ENCODE measurements at places on chromosomes 6 and 20.

GRCh38 chr6:4281341-4282293, 146.2 kb upstream of the ECI2 start:
- DNase-seq = peak; percentile 41

GRCh38 chr6:28553986-28554881, 28.6 kb downstream of the GPX5 start:
- DNase-seq = no peak

DNA sequence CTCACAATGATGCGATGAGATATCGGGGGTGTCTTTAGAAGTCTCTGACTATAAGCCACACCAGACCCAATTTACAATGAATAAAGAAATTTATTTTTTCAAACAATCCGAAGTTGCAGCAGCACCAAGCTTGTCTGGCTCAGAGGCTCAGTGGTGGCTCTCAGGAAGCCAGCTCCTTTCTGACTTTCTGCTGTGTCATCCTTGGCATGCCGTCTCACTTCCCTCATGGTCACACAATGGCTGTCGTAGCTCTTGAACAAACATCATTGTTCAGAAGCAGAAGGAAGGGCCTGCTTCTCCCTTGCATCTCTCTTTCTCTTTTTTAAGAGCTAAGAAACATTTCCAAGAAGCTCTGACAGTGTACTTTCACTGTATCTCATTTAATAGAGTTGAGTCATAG, 299.0 kb downstream of the DOK5 start:
- DNase-seq = no peak

DNA sequence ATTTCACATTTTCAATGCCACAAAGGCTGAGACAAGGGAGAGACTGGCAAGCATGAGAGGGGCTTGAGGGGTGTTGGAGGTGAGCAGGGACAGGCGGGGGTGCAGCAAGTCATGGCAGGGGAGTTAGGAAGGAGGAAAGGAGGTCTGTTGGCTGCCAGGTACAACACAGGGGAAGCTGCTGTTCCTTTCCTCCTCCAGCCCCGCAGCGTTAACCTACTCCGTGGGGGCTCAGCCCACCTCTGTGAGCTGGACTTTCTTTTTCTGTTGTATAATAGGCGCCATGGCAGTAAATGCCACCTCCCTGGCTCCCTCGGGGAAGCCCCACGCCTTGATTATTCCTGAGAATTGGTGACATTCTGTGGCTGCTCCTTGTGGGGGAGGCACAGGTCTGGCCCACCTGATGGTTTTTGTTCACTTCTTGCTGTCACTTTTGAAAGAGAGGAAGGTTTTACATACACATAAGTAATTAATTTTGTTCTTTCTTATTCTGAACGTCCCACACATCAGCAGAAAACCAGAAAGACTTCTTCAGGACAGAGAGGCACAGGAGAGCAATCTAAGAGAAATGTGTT, 293.2 kb downstream of the TSHZ2 start:
- DNase-seq = no peak

DNA sequence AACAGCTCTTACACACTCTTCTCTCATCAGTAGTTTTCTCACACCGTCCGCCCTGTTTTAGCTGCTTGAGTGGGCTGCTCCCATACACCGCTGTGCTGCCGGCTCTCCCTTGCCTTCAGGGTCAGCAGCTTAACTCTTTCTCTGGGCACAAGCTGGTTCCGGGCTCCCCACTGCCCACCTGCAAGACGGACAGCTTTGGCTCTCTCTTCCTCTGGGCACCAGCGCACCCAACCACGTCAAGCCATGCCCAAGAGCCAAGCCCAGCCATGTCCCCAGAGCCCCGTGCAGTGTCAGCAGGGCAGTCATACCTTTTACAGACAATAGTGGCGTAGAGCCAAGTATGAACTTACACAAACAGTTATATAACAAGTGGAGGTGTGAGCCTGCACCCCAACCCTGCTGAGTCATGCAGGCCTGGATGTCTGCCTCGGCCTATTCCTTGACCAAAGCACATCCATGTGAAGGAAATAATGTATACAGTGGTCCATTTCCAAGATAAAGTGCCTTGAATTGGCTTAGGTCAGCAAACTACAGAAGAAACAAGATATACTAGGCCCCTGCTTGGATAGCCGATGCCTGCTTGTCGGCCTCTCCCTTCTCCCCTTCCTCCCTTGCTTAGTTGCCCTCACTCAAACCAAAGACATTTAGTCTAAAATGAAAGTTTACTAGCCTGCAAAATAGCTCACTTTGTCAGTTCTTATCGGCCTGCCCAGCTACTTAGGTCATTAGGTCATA, 89.3 kb downstream of the JPH2 start:
- DNase-seq = no peak

DNA sequence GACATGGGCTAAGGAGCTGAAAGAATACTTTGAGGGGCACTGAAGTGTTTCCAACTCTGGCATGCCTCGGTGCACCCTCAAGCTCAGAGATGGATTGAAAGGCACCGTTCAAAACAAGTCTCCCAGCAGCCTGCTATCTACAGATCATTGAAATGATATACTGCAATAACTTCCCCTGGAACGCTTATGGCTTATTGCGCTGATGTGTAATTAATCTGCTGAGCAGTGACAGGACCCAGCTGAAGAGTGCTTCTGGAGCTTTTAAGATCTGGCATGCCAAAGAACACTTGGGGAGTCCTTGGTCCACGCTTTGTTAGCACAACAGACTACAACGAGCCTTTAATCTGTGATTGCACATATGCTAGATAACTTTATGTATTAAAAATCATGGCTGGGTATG, 708.2 kb downstream of the PRKN start:
- no peak for DNase-seq

DNA sequence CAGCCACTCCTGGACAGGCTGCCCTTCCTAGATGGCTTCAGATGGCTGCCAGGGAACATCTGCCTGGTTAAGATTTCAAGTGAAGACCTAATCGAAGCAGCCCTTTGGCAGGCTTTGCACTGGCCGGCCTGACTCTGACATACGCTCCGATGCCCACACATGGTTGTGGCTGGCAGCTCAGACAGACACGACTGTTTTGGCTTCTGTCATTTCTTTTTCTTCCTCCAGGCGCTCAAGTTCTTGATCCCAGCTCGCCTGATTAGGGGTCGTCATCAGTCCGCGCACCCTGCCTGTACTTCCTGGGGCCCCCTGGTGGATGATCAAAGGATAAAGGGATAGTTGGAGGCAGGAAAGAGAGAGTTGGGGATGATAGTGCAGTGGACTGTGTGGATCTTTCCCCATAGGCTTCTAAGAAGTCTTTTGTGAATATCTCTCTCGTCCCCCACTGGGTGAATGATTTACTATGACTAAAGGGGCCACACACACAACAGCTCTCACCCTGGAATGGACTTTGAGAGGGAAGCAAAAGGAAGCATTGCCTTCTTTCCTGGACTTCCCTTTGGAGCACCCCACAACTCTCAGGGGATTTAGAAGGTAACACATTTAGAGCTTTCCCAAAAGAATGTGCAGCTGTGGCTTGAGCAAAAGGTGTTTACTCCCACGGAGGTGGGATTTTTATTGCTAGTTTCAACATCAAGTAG, 21.4 kb upstream of the TRAM2 start:
- no peak for DNase-seq

DNA sequence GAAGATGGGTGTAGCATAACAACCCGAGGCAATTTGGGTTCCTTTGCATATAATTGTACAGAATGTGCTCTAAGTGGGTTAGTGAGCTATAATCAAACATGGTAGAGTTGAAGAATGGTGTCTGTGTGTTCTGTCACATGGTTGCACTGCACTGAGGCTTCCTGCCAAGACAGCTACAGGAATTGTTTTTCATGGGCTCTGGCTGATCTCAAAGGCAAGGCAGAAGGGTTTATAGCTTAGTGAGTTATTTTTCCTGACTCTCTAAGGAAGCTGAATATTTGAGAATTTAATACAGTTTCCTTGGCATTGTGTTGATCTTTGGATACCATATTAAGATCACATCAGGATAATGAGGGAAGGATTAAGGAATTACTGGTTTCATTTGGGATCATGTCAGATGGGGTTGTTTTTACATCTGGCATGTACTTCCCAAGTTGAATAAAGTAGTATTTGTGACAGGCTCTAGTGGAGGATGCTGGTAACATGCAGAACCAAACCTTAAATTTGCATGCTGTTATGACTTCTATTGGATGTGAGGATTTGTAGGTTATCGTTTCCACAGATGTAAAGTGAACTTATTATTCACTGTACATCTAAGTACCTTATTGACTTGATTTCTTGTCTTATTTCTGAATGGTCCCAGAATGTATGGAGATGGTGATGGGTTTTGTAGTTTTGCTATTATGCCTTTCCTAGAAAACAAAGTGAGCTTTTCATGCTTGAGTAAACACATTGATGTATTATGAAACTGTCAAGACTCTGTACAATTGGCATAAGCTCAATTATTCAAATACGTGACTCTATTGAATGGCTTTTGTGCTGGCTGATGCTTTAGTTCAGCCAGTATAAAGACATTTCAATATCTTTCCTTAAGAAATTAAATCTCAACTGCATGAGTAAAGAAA, 43.3 kb downstream of the LRRC1 start:
- no peak for DNase-seq

DNA sequence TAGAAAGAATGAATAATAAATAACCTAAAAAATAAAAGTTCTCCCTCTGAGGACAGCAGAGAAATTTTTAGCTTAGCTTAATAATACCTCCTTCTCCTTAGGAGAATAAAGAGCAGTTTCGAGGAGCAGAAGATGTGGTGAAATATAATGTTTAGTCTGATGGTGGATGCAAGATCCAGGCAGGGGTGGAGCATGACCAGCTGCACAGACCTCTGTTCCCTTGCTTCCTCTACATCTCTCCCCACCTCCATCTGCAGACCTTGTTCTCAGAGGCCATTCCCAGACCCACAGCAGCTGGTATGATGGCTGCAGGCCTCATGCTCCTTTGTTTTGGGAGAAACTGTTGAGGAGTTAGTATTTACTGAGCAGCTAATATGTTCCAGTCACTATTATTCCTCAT, 1.5 kb downstream of the BTN3A2 start:
- no peak for DNase-seq

- no peak for DNase-seq
These were observed 44.0 kb upstream of the TTPAL start for GRCh38 chr20:44431502-44432234.

GRCh38 chr20:53037621-53038020, 65.5 kb downstream of the TSHZ2 start:
- no peak for DNase-seq

GRCh38 chr20:10854976-10855375, 181.2 kb upstream of the JAG1 start:
- no peak for DNase-seq

GRCh38 chr6:152605342-152605741, 31.8 kb downstream of the SYNE1 start:
- no peak for DNase-seq

- DNase-seq = no peak
These were observed 1.5 kb upstream of the SLC2A4RG start for GRCh38 chr20:63737945-63738686.

GRCh38 chr6:33696548-33697518, 14.7 kb downstream of the UQCC2 start:
- peak; percentile 42 for DNase-seq

DNA sequence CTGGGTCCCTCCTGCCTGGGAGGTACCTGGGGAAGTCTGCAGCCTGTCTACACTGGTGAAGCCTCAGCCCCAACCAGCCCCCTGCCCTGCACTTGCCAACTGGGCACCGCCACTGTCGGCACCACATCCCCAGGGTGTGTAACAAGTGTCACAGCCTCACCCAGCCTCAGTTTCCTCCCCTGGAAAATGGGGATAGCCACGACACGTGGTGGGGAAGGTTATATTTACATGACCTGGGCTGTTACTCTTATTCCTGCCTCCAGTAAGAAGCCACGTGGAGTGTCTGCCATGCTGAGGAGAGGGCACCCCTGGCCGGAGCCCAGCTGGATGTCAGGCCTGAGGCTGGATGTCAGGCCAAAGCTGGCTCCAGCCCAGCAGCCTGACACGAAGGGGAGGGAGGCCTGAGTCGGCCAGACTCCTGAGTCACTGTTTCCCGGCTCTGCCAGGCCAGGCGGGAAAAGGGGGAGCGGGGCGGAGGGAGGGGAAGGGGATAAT, 44.9 kb downstream of the SNAI1 start:
- no peak for DNase-seq

- DNase-seq = no peak
These were observed 28.5 kb downstream of the SMOC2 start for GRCh38 chr6:168469521-168469920.

DNA sequence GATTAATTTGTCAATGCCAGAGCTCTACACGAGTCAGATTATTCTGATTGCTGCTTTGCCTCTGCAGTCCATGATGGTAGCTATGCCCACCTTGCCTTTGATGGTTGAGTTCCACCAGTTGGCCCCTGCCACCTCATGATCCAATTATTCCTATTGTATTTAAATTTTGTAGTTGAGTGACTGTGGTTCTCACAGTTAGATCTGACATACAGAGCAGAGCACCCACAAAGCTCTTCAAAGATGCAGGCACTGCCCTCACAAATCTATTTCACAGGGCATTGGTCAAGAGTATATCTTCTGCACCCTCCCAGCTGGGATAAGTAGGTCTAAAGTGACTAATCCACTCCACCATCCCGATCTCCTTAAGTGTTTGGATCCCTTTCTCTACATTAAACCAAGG, 318.8 kb downstream of the EYA4 start:
- no peak for DNase-seq

- DNase-seq = no peak
These were observed 591.6 kb downstream of the PKHD1 start for GRCh38 chr6:51495610-51496396.

DNA sequence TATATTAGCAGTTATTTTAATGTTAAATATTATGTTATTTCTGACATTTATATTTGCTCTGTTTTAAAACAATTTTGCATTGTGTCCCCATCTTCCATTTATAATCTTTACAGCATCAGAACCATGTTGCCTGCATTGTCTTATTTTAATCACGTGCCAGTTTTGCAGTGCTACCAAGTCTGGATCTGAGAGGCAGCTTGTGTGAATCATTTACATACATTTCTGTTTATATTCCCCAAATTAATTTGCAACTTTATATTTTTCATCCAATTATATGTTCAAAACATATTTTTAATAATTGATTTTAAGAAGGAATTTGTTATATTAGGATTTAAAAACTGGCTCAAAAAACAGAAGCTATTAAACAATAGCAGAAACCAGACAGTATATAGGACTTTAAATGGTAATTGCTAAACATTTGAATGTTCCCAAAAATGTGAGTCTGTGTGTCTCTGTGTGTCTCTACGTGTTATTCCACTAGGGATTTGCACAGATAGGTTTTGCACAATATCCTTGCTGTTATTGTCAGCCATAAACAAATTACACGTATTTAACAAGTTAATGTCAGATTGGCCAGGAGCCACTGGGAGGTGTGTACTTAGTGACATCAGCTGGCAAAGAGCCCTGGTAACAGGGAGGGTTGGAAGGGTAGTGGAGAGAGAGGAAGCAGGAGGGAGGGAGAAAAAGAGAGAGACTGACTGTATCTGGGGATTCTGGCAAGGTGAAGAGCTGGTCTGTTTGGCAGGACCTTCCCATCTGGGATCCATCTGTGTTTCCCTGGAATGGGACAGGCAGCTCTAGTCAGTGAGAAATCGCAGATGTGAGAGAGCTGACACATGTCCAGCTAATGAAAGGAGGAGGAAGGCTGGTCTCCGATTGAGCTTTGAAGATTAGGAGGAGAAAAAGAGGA, 72.1 kb downstream of the CBFA2T2 start:
- DNase-seq = peak; percentile 89

GRCh38 chr6:111201764-111202163, 114.5 kb downstream of the SLC16A10 start:
- no peak for DNase-seq

- no peak for DNase-seq
These were observed 50.8 kb downstream of the KAT14 start for GRCh38 chr20:18188434-18188833.
